ENCODE measurements at places on chromosomes 16 and 17.

DNA sequence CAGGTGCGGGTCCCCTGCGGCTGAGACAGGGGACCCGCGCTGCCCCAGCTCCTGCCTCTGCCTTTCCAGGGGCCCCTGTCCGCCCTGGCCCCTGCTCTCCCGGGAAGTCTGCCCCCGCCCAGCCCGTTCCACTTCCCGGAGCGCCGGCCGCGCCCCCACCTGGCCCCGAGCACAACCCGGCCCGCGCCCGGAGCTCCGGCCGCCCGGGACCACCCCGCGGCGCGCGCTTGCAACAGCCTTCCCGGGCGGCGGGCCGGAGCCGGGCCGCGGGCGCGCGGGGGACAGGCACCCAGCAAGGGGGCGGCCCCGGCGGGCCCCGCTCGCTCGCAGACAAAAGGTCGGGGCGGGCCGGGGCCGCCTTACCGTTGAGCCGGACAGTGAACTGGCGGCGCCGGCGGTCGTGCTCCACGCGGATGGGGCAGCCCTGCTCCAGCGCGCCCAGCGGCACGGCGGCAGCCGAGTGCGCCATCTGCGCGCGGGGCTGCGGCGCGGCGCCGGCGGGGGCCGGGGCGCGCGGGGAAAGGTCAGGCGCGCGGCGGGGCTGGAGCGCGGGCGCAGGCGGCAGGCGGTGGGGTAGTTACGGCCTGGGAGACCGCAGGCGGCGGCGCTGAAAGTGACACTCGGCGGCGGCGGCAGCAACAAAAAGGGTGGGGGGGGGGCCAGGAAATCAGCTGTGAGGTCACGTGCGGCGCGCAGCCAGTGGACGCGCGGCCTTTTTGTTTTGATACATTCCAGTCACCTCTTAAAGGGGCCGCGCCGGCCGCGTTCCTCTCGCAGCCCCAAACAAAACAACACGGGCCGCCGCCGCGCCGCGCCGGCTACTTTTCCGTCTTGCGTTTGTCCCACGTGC is at the start of gene NATD1:
Gene NATD1, minus strand, starts transcription at position 615 of the 850 bp plus-strand sequence. Its CDS starts 146 bp downstream, at position 469.
- DNase-seq, result peak; percentile 95

DNA sequence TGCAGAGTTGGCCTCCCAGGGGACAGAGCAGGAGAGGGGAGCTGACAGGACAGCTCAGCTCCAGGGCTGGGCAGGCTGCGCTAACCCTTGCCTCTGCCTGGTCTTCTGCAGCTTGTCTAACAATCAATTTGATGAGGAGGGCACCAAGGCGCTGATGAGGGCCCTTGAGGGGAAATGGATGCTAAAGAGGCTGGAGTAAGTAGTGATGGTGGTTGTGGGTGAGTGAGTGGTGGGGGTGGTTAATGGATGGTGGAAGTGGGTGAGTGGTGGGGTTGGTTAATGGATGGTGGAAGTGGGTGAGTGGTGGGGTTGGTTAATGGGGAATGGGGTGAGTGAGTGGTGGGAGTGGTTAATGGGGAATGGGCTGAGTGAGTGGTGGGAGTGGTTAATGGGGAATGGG is 22.0 kb upstream of the CPNE2 start:
- DNase-seq, result no peak

DNA sequence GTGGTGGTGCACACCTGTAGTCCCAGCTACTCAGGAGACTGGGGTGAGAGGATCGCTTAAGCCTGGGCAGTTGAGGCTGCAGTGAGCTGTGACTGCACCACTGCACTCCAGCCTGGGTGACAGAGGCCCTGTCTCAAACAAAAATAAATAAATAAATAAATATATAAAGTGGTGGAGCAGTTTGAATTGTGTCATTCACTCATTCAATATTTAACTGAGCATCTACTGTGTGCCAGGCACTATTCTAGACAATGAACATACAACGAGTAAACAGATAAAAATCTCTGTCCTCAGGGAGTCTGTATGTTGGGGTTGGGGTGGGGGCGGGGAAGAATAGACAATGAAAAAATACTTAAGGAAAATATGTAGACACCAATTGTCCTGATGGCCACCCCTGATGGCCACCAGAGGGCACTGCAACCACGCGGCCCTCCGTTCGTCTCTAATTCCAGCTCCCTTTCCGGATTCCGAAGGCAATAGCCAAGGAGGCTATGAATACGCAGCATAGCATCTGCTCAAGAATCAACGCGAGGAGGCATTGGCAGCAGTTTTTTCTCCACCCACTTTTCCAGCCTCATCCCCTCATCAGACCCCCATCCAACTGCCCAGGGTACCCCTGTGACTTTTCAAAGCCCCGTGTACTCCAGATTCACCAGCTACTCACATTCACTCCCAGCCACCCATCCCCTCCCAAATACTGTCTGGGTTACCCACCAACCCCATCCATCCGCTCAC is 21.4 kb downstream of the QPRT start:
- DNase-seq, result peak; percentile 92

DNA sequence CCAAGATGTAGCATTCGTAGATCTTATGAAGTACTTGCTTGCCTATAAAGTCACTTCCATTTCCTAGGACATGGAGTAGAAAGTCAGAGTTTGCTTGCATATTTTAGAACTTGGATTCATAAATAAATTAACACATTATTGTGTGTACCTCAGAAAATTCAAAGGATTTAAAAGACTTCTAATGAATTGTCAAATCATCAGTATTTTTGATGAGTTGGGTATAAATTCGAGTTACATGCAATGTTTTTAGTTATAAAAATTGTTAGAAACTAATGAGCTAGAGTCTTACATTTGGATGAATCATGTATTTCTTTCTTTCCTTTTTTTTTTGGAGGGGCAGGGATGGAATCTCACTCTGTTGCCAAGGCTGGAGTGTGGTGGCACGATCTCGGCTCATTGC is 156.9 kb upstream of the KCNJ16 start:
- no peak for DNase-seq

GRCh38 chr17:32323046-32323445 is 18.9 kb downstream of the C17orf75 start:
- DNase-seq, result no peak

GRCh38 chr16:4060823-4061222 is 55.4 kb downstream of the ADCY9 start:
- DNase-seq, result no peak

DNA sequence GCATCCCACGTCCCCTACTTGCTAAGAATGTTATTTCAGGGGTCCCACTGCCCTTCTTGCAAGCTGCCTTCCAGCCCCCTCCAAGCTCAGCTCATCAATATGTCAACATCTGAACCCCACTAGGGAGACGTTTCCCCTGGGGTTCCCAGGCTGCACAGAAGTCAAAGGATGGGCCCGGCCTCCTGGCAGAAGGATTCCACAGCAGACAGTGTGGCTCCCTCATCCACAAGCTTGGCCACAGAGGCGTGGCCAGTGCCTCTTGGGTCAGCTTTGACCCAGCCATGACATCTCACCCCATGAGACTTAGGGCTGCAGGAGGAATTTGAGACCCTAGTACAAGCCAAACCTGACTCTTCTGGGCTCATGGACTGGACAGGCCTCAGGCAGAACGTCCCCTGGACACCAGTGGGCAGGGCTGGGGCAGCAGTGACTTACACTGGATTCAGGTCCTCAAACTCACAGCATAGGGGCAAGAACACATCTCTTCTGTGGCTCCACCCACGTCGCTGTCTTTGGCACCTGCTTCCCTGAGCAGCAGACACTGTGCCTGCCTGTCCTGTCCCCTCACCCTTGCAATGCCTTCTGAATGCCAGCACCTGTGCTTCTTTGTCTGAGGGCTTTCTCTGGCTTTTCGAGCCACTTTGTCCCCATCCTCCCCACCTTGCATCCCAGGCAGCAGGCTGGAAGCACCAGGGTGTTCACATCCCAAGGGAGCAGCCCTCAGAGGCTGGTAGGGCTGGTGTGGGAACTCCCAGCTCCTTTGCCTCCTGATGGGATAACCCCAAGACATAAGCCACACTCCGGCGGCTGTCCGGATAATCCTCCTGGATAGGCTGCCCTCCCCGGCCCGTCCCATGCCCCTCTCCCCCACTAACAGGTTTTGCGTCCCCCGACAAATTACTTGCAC is 56.0 kb upstream of the ENPP7 start:
- DNase-seq, result no peak

DNA sequence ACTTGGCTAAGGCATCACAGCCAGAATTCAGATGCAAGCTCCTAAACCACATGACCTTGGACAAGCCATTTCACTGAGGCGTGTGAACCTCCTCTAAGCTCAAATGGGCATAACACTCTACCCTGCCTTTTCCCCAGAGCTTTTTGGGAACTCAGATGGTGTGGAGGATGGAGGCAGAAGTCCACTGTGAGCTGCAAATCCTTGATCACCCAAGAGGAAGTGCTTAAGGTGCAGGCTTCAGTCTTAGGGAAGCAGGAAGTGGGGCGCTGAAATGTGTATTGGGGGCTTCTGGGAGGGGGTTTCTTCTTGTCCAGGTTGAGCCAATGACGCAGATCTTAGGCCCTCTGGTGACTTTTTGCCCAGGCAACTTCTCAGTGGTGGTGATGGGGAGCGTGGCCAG is 12.9 kb downstream of the CIITA start:
- no peak for DNase-seq

DNA sequence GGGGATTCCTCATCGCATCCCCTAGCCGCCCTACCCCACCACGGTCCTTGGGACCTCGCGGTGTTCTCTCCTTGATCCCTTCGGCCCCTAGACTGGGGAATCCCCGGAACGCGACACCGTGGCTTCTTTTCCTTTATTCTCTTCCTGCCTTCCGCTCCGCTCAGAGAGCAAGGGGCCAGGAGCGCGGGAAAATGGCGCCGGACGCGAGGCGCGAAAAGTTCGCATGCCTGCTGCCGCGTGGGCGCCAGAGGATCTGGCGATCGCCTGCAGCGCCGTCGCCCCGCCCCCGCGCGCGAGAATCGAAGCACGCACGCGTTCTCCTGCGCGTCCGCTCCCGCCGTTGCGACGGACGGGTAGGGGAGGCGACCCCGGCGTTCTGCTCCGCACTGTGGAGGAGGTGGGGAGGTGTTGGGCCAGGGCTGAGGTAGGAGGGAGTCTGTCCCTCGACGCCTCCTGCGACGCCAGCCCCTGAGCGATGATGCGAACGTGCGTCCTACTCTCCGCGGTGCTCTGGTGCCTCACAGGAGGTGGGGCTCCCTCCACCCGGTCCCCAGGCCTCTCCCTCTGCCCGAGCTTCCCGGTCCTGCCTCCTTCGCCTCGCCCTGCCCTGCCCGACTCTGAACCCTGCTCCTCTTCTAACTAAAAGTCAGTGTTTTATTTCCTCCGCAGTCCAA is at the start of gene ZPBP2:
Gene ZPBP2, plus strand, starts transcription at position 323 of the 674 bp plus-strand sequence. Its CDS starts 153 bp downstream, at position 476.
- DNase-seq, result no peak

All from cardiac septum (tissue), 1 donor.